Right kidney (tissue), 9 donors: ENCODE measurements at places on chromosomes 6 and 20.

DNA sequence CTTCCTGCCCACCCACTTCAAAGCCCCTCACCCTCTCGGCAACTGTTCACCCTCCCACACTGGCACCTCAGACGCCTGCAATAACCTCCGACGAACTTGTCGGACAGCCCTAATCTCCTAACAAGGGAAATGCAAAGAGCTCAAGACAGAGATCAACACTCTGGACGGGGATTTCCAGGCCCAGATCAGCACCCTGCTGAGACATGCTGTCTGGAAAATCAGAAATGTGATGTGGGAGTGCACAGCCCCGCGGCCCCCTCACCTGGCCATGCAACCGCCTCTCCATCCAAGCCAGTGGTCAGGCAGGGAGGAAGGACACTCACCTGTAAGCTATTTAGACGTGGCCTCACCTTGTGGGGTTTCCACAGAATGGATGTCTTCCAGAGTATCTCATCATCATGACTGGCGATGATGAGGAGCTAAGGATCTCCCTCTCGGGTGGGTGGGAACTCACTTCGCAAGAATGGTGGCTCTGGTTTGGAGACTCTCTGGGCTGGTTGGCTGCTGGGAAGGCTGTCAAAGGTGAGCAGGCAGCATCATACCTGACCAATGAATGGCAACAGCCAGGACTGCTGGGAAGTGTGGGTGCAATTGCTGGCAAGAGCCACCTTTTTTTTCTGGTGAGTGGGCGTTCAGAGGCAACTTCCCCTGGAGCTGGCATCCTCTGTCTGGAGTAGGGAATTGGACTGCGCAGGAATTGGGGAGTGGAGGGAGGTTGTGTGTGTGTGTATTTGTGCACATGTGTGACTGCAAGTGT lies 28.1 kb upstream of the ADTRP start:
- no peak for DNase-seq

GRCh38 chr6:36285797-36286196 lies 15.9 kb downstream of the PNPLA1 start:
- DNase-seq, result no peak

DNA sequence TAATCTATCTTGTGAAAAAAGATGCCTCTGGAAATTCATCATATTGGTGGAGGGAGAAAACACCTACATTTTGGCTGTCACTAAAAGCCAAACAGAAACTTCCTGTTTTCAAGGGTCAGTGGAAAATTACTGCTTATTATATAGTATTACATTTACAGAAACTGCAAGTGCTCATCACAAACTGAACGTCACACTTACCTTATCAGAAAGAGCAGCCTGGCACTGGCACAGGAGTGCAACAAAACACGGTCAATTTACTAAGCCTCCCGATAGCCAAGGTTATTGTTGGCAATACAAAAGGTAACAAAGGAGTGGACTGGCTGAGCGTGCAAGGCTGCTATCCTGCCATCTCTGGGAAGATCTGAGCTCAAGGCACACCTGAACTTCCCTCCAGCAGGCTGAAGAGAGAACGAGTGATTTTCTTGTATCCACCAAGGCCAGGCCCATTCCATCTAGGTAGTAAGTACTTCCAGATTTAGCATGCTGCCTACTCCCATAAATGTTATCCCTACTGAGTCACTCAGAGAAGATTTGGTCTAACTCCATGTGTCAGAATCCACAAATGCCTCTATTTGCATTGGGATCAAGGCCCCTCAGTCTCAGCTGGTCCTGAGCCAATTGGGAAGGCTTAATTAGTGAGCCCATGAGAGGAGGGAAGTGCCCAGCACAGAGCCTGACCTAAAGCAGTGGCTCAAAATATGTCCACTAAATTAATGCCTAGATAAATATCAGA lies 399.8 kb downstream of the BTBD9 start:
- DNase-seq, result no peak

- DNase-seq, result no peak
Observed at GRCh38 chr6:36290668-36291620, 21.1 kb downstream of the PNPLA1 start.

- DNase-seq, result peak; percentile 63
Observed at GRCh38 chr6:29926413-29927274, 15.7 kb upstream of the HLA-A start.

DNA sequence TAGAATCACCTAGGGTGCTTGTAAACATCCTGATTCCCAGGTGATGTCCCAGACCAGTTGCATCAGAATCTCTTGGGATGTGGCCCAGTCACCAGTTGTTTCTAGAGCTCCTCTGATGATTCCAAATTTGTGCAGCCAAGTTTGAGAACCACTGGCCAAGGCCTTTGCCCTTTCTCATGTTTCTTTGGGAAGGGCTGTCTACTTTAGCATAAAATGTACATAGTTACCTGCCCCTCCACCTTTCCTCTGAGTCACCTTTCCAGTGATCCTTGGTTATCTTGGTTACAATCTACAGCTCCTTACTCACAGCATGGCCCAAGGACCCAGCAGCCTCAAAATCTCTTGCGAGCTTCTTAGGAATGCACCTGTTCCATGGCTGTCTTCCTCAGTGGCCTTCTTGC lies 266.4 kb upstream of the PRND start:
- no peak for DNase-seq

GRCh38 chr6:16494793-16495192 lies 256.4 kb downstream of the GMPR start:
- DNase-seq, result no peak

- DNase-seq, result no peak
Observed at GRCh38 chr6:79520534-79520933, 16.7 kb downstream of the LCA5 start.

DNA sequence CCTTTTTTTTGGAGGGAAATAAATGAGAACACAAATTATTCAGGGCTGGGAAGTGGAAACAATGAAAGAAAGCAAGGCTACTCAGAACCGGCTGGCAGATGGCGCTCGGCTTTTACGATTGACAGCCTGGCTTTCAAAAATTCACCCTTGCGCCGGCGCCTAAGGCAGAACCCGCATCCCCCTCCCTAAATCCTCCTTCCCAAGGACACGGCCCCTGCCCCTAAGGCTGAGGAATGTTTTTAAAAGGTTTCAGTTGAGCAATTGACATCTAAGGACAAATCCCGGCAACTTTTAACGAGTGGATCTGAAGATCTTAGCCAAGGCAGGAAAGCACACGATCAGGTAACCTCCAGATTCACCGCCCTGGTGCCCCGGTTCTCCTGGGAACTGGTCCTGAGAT lies 16.3 kb downstream of the GNAS start:
- peak; percentile 56 for DNase-seq

GRCh38 chr6:71181565-71181964 lies 107.0 kb upstream of the OGFRL1 start:
- DNase-seq, result no peak

- DNase-seq, result no peak
Observed at GRCh38 chr6:108883172-108883571, 35.0 kb downstream of the ARMC2 start.

DNA sequence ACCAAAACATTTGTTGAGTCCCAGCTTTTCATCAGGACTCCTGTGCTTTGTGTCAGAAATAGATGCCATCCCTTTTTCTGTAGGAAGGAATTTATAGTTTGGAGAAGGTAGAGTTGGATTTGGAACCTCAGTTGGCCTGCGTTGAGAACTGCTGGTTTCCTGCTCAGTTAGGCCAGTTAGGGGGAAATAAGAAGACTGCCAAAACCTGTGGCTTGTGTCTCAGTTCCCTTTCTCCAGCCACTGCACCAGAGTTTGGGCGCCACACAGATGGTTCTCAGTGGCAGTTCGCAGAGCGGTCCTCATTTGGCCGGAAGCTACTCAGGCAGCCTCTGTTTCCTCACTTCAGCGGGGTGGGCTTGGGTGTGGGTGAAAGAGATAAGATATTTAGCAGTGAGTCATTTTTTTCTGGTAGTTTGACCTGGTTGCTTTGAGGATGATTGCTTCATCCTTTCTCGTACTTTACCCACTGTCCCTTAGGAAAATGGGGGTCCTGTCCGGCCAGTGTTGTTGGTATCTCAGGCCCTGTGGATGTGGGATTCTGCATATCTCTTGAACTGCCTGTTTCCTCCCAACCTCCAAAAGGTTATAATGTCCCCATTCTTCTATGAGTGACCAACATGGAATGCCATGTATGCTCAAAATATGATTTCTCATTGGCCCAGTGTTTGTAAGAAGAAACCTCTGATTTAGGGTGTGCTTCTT lies 53.7 kb downstream of the JARID2 start:
- DNase-seq, result no peak

- no peak for DNase-seq
Observed at GRCh38 chr20:13700761-13701160, 62.0 kb upstream of the TASP1 start.

- DNase-seq, result no peak
Observed at GRCh38 chr6:159008656-159009288, 8.8 kb upstream of the RSPH3 start.

DNA sequence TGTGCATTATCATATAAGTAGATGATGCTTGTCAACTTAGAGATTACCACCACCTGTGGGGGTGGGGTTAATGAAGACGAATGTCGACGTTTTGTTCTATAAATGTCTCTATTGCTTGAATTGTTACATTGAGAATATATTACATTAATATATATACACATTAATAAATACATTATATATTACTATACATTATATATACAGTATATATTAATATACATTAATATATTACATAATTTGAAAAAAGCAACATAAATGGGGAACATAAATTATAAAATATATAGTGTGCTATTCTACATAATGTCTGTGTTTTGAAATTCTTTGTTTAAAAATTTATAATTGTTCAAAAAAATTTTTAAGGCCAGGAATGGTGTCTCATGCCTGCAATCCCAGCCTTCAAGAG lies 81.1 kb downstream of the ALDH8A1 start:
- DNase-seq, result no peak

GRCh38 chr6:16216501-16217155 lies 21.8 kb upstream of the GMPR start:
- DNase-seq, result peak; percentile 60

- no peak for DNase-seq
Observed at GRCh38 chr20:61517419-61517818, 265.4 kb downstream of the CDH4 start.

DNA sequence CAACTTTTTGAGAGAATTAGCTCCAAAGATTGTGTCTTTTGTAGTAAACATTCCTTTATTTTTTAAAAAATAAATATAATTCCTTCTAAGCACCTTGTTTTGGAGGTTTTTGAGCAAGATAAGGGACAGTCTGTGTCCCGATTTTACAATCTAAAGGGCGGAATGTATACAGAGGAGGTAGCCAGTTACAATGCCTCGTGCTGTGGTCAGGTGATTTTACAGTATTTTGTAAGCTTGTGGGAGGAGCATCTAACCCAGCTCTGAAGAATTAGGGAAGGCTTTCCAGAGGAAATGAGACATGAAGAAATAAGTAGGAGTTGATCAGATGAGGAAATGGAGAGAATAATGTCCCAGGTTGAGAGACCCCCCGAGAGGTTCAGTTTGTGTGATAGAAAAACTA lies 1.3 kb downstream of the HINT3 start:
- DNase-seq, result peak; percentile 23

- no peak for DNase-seq
Observed at GRCh38 chr6:169397684-169398083, 144.0 kb upstream of the THBS2 start.

DNA sequence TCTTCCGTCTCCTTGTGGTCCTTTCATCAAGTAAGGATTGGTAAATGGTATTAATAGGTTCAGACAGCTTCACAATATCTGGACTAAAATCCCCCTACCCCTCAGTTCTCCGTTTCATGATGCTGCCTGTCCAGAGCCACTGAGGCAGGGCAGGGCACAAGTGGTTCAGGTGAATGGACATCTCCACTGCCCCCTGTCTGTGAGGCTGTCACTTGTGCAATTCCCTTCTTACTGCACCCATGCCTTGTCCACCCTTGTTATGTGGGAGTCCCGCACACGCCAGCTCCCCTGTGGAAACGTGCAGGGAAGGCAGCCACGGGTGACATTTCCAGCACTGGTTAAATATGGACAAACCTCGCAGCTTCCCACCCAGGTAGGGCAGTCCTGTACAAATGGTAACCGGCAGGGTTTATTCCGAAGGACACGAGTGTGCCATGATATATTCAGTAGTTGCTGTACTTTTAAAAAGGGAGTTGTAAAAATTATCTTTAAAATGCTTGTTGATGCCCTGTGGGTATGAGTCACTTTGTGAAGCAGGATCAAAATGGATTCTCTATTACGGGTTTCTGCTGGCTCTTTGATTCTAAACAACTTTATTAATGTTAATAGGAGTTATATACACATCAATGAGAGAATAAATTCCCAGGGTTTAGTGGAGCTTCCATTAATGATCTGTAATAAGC lies 73.5 kb downstream of the FYN start:
- DNase-seq, result no peak

- DNase-seq, result peak; percentile 28
Observed at GRCh38 chr6:157552081-157552747, 171.2 kb downstream of the ZDHHC14 start.

- DNase-seq, result peak; percentile 7
Observed at GRCh38 chr6:126657561-126658175, 317.8 kb downstream of the CENPW start.

DNA sequence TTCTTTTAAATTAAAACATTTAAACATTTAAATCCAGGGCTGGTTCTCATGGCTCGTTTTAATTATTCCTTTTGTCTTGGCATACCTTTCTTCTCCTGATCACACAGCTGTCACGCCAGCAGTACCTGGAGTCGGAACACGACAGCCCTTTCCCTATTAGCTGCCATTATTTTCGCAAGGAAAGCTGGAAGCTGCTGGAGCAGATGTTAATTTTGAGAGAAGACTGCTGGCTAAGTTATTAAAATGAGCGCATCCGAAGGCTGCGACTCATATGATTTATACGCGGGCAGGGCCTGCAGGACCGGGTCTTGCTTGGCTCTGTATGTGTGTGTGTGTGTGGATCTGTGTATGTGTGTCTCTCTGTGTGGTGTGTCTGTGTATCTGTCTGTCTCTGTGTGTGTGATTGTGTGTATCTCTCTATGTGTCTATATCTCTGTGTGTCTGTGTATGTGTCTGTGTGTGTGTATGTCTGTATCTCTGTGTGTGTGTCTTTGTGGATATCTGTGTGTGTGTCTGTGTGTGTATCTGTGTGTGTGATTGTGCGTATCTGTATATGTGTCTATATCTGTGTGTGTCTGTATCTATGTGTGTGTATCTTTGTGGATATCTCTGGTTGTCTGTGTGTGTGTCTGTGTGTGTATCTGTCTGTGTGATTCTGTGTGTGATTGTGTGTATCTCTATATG lies 191.5 kb downstream of the CDH4 start:
- no peak for DNase-seq

GRCh38 chr6:148819852-148820251 lies 73.0 kb downstream of the UST start:
- no peak for DNase-seq

DNA sequence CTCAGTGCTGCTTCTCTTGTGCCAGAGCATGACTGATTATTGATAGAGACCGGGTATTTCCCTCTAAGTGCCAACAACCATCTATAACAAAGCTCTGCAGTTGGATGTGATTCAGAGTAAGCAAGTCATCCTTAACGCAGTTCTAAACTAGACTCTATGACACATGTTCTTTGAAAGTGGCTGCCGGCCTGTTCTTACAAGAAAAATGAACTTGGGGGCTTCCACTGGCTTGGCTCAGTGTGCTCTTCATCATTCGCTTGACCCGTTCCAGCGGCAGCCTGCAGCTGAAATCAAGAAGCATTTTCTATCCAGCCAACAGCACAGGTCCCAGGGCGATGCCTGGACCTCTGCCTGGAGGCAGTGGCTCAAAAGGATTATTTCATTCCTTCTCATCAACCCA lies 29.8 kb downstream of the GFOD1 start:
- no peak for DNase-seq

- no peak for DNase-seq
Observed at GRCh38 chr6:91366781-91367180, 779.9 kb upstream of the MAP3K7 start.
